ENCODE measurements at places on chromosomes 16 and 17.

GRCh38 chr17:59454633-59455105 lies 110.7 kb upstream of the DHX40 start:
- no peak for DNase-seq

DNA sequence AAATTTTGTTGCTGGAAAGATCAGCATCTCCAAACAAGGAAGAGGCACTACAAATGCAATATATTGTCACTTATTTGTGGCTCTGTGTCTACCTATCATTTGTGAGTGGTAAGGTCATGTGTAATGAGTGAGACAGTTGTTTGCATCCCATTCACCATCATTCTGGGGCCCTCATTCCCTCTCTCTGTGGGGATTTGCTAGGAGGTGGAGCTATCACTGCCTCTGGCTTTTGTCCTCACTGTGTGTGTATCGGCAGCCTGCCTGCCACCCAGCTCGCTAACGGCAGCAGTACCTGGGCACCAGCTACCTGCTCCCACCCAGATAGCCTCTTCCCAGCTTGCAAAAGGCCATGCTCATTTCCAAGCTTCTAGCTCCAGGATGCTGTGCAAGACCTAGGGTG lies 379.2 kb upstream of the ZFHX3 start:
- DNase-seq: no peak

DNA sequence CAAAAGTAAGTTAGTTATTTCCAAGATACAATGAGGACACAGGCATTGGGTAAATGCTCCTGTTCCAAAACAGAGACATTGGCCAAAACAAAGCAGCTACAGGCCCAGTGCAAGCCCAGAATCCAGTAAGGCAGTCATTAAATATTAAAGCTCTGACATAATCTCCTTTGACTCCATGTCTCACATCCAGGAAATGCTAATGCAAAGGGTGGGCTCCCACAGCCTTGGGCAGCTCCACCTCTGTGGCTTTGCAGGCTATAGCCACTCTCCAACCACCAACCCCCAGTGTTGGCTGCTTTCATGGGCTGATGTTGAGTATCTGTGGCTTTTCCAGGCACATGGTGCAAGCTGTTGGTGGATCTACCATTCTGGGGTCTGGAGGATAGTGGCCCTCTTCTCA lies 733.4 kb upstream of the SOX9 start:
- DNase-seq: no peak

GRCh38 chr17:78128551-78129350 lies at the start of gene TMC6:
TSS of gene TMC6 (minus strand) at chr17:78128755. CDS start at chr17:78126832, 1,923 bp downstream.
- no peak for DNase-seq

DNA sequence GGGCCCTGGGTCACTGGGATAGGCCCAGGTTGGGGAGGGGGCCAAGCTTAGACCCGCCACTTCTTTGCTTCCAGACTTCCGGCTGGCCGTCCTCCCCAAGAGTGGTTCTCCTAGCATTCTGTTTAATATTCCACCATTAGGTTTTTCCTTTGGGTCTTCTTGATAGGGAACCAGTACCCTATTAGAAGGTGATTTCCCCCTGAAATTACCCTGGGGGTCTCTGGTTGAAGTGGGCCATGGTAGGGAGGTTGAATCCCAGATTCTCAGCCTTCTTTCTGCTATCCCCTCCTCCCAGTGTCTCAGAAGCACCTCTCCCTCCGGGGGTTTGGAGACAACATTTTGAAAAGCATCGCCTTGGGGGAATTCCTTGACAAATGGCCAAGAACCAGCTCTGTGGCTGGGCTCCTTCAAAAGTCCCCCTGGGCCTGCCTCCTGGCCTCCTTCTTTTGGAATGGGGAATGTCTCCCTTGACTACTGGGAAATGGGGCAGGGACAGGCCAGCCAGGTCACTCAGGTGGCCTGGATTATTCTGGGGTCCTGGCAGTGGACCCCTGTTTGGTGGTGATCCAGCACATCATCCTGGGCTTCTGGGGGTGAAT lies 5.7 kb downstream of the LASP1 start:
- no peak for DNase-seq

- no peak for DNase-seq
Observed at GRCh38 chr17:7839190-7839875, 5.3 kb downstream of the KDM6B start.

DNA sequence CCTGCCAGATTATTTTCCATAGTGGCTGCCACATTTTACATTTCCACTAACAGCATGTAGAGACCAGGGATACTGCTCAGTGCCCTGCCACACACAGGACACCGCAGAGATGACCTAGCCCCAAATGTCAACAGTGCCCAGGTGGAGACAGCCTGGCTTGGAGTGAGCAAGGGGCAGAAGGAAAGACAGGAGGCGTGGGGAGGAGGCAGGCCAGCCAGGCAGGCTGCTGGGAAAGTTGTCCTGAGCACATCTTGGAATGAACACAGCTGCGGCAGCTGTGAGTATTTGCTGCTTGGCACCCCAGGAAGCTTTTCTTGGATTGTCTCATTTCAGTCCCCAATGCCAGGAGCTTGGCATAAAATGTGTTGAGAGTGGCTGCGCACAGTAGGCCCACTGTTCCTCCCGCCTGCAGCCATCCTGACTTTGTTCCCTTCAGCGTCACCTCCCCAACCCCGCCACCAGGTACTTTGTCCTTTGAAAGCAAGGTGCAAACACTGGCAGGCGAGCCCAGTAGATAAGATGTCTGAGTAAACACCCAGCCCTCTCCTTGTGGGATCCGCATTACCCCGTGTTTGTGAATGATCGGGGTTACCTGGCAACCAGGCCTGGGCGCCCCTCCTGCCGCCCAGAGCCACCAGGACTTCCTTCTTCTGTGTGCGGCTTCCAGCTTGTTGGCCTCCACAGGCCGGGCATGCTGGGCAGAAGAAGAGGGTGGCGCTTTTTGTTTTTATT lies 114.0 kb downstream of the CMIP start:
- no peak for DNase-seq

GRCh38 chr16:22890976-22891375 lies 77.0 kb downstream of the HS3ST2 start:
- DNase-seq: no peak

GRCh38 chr17:47252209-47252608 lies 1.4 kb upstream of the ITGB3 start:
- DNase-seq: no peak

DNA sequence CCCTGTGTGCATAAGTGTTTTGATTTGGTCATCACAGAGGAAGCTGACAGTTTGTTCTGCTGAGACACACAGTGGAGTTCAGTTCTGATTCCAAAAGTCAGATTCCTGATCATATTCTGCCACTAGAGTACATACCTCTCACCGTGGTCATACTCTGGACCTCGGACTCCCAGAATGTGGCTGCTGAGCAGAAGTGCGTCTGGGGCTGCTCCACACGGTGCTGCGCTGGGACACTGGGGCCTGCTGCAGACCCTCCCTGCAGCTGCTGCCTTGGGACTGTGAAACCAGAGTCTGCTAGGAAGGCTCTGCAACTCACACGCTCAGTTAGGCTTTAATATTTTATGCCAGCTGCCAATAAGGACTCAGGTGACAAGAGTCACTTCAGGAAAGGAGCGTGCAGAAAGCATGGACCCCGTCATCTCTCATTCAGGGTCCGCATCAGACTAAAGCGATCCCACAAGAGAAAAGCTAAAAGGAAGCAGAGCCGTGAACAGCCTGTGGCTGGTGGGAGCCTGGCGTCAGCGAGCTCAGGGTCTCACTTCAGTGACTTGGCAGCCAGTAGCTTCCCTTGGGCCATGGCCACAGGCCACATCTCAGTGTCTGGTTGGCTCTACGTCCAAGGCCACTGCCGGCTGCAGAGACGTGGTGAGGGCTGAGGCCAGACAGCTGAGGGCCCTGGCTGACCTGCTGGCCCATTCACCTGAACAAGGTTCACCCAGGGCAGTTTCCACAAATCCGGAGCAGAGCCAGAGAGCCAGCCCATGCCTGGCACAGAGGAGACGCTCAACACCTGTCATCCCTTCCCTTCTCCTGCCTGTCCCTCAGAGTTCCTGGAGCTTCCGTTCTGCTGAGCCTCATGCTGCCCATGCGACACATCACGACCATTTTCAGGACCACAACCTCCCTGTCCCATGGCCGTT lies 24.7 kb upstream of the KIFC3 start:
- DNase-seq: no peak

DNA sequence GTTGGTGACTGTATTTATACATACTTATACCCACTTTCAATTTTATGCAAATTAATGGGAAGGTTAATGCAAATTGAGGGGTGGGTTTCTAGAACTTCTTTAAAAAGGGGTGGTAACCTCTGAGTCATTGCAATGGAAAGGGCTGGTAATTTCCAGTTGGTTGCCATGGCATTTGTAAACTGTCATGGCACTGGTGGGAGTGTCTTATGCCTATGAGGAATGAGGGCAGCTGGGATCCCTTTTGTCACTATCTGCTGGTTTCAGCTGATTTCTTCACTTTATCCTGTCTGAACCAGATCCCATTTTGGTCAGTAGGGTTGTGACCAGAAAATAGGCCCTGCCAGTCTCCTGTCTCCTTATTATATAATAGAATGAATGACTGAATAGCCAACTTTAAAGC lies 1006.7 kb upstream of the GOT2 start:
- no peak for DNase-seq

- DNase-seq: no peak
Observed at GRCh38 chr17:1553354-1554266, 9.0 kb downstream of the PITPNA start.

DNA sequence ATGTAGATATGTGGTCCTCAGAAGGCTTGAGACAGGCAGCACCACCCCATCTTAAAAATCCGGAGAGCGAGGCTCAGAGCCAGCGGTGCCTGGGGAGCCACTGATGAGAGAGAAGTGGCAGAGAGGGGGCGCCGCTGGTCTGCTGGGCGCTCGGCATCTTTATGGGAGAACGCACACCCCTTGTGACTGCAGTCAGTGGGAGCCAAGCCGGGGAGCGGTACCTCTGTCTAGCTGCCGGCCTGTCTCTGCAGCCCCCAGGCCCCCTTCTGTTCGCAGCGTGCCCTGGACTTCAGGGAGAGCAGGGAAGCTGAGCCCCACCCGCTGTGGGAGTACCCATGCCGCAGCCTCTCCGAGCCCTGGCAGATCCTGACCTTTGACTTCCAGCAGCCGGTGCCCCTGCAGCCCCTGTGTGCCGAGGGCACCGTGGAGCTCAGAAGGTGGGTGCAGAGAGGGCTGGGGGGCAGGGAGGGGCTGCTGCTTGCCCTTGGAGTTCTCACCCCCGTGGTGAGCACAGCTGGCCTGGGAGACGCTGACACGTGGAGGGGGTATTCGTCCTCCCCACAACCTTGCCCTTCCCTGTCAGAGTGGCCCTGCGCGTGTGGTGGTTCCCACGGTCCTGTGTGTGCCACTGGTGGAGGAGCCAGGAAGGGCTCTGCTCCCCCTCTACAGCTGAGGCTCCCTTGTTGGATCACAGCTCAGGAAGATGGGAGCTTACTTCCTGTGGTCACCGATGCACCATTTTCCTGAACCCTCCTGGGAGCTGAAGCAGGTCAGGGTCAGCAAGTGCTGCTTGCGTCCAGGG lies 44.8 kb downstream of the PRMT7 start:
- DNase-seq: no peak

- no peak for DNase-seq
Observed at GRCh38 chr17:81566461-81567126, 14.4 kb upstream of the FAAP100 start.

- no peak for DNase-seq
Observed at GRCh38 chr17:47895347-47895855, 635 bp upstream of the SP2 start.

DNA sequence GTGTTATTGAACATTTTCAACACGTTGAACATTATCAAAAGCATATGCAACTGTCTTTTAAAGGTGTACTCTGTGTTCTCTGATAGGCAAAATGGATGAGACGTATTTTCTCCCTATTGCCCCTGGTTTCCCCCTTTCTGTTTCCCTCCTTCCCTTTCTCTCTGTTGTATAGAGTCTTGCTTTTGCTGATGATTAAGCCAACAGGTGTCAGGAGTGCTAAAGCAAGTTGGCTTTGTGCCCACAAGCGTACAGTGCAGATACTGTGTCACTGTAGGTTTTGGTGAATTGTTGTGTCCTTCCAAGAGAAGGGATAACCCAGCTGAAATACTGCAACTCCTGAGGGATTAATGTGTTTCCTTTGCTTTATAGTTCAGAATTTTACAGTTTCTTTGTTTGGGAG lies 74.4 kb downstream of the COX10 start:
- DNase-seq: no peak

- DNase-seq: no peak
Observed at GRCh38 chr17:42325026-42325425, 36.7 kb downstream of the STAT5A start.

- DNase-seq: no peak
Observed at GRCh38 chr16:86306011-86306644, 204.2 kb upstream of the FOXF1 start.

- no peak for DNase-seq
Observed at GRCh38 chr17:45820052-45820780, 24.5 kb upstream of the SPPL2C start.

- no peak for DNase-seq
Observed at GRCh38 chr16:27242868-27243590, 25.5 kb downstream of the NSMCE1 start.

DNA sequence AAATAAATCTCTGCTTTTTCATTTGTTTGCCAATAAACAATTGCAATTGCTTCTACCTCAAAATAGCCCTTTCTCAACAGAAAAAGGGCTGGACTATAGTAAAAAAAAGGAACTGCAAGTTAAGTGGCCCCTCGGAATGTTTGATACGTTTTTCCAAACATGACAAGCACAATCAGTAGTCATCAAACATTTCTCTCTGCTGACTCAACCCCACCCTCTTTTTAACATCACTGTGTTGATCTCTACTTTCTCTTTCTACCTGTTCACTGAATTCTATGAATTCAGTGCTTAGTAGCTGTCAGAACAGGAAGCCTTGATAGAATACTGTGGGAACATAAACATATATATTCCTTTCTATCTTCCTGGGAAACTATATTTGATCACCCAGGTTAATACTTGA lies 116.5 kb upstream of the AXIN2 start:
- DNase-seq: no peak

GRCh38 chr16:85615852-85616606 lies 2.9 kb downstream of the GSE1 start:
- DNase-seq: peak; percentile 58

GRCh38 chr17:10155371-10156076 lies 42.9 kb downstream of the GAS7 start:
- DNase-seq: no peak

DNA sequence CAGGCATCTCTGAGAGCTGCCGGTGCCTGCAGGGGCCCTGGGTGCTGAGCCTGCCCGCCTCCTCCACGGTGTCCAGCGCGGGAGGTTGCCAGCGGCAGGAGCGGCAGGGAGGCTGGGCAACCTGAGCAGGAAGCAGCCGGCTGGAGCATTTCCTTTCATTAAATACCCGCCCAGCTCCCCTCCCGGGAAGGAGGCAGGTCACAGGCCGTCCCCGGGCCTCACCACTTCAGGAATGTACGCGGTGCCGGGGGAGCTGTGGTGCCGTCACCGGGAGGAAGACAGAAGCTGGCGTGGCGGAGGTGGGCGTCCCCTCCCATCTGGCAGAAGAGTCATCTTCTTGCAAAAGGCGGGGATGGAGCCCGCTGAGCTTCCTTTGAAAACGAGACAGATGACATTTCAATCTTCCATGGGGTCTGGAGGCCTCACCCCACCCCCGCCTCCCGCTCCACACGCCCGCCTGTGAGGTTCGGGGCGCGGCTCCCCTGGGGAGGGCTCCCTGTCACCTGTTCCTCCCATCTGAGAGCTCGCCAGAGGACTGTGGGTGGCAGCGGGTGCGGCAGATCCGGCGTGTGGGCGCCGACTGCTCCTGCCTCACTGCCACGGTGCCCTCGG lies 16.0 kb downstream of the SOX8 start:
- DNase-seq: peak; percentile 45

GRCh38 chr17:77316651-77317050 lies 175.9 kb downstream of the SEC14L1 start:
- no peak for DNase-seq

Measured in stimulated activated CD8-positive, alpha-beta memory T cell treated with anti-CD3 and anti-CD28 coated beads, Interleukin-2, amount 100 ng/mL, for 1 hour (primary cell).